ENCODE measurements at places on chromosomes 2 and 18. TPM values are rescaled to one million over a fixed set of nuclear protein-coding genes. Genes with fewer than 3 reads are reported as not detected.

Gene PCGF1
- 15.9 TPM for total RNA-seq

Gene FASTKD2
- 19.6 TPM for total RNA-seq

DNA sequence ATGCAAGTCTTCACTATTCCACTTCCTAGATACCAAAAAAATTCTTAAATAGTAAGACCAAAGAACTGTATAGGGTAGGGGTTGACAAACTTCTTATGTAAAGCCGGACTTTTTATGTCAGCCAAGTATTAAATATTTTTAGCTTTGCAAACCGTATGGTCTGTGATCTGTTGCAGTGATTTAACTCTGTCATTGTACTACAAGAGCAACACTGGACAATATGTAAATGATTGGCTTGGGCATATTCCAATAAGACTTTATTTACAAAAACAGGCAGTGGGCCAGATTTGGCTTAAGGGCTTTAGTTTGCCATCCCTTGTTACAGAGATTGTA is 48.0 kb downstream of the MGAT5 start:
- H3K4me3 ChIP-seq = no peak overlapping the region
- H3K27ac ChIP-seq = no peak overlapping the region
- H3K4me1 ChIP-seq = peaks cover 3% of the 10 kb centered on the region
- no peaks in the 10 kb centered on the region for H3K36me3 ChIP-seq
- H3K27me3 ChIP-seq = no peaks in the 10 kb centered on the region

DNA sequence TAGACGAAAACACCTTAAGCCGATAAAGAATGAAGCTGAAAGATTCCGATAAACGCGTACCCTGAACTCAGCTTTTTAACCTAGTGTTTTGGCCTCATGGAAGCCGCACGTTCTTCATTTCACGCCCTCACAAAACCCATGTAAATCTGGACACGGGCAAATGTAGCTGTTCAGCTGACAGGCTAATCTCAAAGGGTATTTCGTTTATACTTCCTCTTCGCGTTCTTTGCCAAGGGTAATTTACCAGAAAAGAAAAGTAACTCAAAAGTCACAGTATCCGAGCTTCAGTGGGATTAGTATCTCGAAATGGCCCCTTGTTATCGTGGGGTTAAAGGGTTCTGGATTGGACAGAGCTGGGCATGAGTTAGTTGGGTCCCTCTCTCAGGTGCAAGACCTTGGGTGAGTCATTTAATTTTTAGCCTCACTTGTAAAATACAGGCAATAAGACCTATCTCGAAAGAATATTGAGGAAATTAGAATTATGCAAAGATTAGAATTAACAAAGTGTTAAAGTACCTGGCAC is 22.0 kb upstream of the STPG4 start:
- no peaks in the 10 kb centered on the region for H3K27me3 ChIP-seq
- H3K27ac ChIP-seq = peak overlapping the region; percentile 94
- no peak for DNase-seq
- no peaks in the 10 kb centered on the region for H3K36me3 ChIP-seq
